ENCODE measurements at places on chromosomes 6 and 20.

DNA sequence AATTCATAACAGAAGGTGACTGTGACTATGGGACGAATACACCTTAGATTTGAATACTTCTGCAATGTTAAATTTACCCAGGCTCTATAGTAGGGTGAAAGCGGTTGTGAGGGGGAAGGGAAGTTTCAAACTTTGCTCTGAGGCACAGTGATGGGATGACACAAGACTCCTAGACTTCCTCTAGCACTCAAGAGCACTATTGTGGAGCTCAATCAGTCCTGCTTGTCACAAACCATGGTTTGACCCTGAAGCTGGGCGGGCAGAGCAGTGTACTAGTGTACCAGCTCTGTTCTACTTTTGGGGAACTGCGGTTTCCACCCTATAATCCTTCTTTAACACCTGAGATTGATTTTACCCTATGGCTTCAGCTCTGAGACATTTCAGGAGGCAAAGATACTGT lies 17.1 kb downstream of the TRIM27 start:
- no peak overlapping the region for H3K27ac ChIP-seq
- H3K27me3 ChIP-seq = no peaks in the 10 kb centered on the region
- no peak for DNase-seq
- H3K36me3 ChIP-seq = peaks cover 81% of the 10 kb centered on the region
- no peaks in the 10 kb centered on the region for H3K4me1 ChIP-seq

GRCh38 chr20:58251979-58252591 lies 23.6 kb upstream of the ANKRD60 start:
- peaks cover 12% of the 10 kb centered on the region for H3K4me1 ChIP-seq
- no peak for DNase-seq
- no peak overlapping the region for H3K27ac ChIP-seq
- no peak overlapping the region for H3K4me3 ChIP-seq
- H3K27me3 ChIP-seq = no peaks in the 10 kb centered on the region
- peaks cover 35% of the 10 kb centered on the region for H3K36me3 ChIP-seq

DNA sequence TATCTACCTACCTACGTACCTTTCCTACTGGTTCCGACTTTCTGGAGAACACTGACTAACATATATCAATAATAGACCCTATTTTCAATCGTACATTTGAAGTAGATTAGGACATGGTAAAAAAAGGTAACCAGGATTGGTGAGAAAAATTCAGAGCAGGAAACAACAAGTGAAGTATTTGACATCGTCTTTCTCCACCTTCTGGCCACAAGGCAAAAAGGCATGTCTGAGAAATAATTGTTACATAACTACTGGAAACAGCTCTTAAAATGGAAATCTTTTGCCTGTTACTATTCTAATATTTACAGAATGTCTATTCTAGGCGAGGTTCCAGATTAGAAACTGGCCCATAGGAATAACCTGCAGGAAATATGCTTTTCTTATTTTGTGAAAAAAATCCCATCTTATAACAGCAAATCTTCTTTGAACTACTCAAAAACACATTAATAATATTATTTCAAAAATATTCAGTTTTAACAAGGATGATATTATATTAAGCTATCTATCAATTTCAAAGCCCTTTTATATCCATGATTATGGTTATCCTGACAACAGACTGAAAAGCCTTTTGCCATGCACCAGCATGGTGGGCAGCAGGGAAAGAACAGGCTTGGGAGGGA lies 80.8 kb downstream of the RCAN2 start:
- no peak overlapping the region for H3K27ac ChIP-seq
- H3K27me3 ChIP-seq = no peaks in the 10 kb centered on the region
- no peaks in the 10 kb centered on the region for H3K4me1 ChIP-seq

DNA sequence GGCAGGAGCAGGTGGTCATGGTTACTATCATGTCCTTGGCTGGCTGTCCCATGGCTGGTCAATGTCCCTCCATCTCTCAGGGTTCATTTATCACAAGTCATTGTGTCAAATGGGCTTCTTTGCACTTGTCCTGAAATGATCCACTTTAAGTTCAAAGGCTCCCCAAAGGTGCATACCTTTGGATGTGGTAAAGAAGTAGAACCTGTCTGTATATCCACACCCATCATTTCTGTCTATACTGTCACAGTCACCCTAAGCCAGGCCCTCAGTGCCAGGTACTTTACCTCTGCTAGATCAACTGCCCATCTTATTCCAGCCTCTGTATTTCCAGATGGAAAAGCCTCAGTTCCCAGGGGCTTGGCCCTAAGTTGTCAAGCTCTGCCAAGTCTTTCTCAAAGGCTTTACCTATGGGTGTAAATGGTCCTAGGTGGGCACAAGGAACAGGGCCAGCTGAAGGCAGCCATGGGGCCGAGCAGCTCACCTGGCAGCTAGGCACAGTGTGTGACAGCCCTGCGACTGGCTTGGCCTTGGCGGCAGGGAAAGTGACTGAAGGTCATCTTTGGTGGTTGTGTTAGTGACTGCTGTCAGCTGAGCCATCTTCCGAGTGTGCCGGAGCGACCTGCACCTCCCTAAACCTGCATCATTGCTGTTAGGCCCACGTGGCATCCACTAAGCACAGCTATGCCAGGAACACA lies 198.4 kb downstream of the SYNDIG1 start:
- no peaks in the 10 kb centered on the region for H3K36me3 ChIP-seq
- no peaks in the 10 kb centered on the region for H3K4me1 ChIP-seq
- no peak overlapping the region for H3K4me3 ChIP-seq
- no peak for DNase-seq
- no peaks in the 10 kb centered on the region for H3K27me3 ChIP-seq
- no peak overlapping the region for H3K27ac ChIP-seq

GRCh38 chr6:166375013-166375412 lies 7.7 kb downstream of the MPC1 start:
- no peak for DNase-seq
- H3K4me3 ChIP-seq = no peak overlapping the region
- H3K36me3 ChIP-seq = no peaks in the 10 kb centered on the region
- H3K27me3 ChIP-seq = peaks cover 2% of the 10 kb centered on the region
- no peaks in the 10 kb centered on the region for H3K4me1 ChIP-seq

- no peak overlapping the region for H3K27ac ChIP-seq
- no peaks in the 10 kb centered on the region for H3K27me3 ChIP-seq
- peak; percentile 17 for DNase-seq
- peaks cover 5% of the 10 kb centered on the region for H3K4me1 ChIP-seq
Measured at GRCh38 chr20:19737025-19737424, 21.0 kb upstream of the RIN2 start.

DNA sequence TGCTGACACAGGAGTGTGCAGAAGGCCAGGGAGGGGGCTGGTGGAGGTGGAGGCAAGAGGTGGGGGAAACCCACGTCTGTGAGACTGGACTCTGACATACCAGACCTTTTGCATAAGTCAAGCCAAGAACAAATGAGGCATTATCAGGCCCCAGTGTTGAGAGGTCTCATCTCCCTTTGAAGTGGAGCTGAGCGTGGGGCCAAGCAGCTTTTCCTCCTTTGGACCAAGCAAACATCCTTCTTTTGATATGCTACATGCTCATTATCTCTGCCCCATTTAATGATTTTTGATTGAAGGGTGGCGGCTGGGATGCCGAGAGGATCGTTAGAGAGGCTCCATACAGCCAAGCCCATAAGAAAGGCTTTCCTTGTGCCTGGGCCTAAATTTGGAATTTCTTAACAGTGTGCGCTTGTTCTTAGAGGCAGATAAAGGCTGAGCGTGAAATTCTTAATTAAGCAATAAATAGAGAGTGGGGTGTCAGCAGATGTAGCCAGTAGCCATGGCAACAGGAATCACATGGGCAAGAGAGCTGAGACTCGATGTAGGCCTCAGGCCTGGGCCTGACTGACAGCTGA lies 244.5 kb downstream of the PKHD1 start:
- no peak for DNase-seq
- H3K4me3 ChIP-seq = no peak overlapping the region
- H3K27ac ChIP-seq = no peak overlapping the region
- H3K27me3 ChIP-seq = no peaks in the 10 kb centered on the region

DNA sequence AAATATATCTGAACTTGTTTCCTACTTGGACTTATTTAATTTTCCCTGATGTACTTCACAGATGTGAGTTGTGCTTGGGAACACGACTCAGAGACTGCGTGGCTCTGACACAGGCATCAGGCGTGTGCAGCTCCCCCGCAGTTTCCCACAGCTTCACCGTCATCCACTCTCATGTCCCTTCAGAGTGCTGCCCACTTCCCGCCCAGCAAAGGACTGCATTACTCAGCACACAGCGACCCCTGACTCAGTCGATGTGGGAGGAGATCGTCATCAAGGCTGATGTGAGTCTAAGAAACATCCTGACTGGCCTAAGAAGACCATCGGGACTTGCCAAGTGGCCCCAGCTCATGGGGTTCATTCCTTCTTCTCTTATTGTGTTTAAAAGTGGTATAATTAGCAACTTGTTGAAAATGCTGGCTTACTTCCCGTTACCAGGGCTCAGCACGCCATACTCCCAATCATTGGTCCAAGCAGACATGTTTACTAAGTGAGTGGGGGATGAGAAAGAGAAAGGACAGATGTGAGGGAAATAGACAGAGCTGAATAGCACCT lies 539.4 kb upstream of the JARID2 start:
- H3K4me3 ChIP-seq = peak overlapping the region; percentile 33
- H3K27me3 ChIP-seq = no peaks in the 10 kb centered on the region
- peak; percentile 90 for DNase-seq

DNA sequence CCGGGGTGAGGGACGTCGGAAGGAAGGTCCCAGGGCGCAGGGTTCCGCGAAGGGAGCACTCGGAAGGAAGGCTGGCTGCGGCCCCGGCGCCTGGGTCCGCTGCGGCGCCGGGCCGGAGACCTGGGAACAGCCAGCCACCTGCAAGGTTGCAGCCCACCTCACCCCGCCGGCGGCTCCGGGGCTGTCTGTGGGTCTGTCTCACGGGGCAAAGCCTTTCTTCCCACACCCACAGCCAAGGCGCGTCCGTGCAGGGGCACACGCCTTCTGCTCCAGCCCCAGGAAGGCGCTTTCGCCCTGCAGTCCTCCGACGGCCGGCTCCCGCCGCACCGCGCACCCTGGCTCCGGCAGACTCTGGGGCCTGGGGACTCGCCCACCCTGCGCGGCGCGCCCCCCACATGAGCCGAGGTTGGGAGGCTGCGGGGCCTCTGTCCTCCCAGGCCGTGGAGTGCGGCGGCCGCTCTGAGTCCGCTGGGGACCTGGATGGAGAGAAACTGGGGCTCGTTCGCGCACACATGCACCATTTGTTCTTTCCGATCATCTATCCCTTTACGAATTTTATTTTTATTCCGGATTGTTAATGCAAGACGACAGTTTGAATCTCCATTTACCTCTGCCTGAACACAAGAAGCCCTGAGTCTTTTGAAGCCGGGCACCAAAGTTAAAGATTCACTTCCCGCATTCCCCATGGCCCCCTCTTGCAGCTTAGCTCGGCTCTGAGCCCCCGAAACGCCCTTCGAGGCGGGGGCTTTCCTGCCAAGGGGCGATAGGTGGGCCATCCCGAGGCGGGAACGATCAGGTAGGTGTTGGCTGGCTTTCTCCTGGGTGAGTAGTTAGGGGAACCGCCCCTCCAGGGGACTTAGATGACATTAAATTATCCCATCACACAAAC lies 4.5 kb upstream of the FOXC1 start:
- DNase-seq = no peak
- H3K36me3 ChIP-seq = no peaks in the 10 kb centered on the region
- H3K27ac ChIP-seq = no peak overlapping the region
- H3K27me3 ChIP-seq = peaks cover 74% of the 10 kb centered on the region
- H3K4me1 ChIP-seq = peaks cover 10% of the 10 kb centered on the region

GRCh38 chr6:108633436-108633835 lies 72.7 kb downstream of the FOXO3 start:
- DNase-seq = no peak
- no peak overlapping the region for H3K4me3 ChIP-seq
- H3K36me3 ChIP-seq = no peaks in the 10 kb centered on the region
- H3K27ac ChIP-seq = no peak overlapping the region
- peaks cover 42% of the 10 kb centered on the region for H3K4me1 ChIP-seq

DNA sequence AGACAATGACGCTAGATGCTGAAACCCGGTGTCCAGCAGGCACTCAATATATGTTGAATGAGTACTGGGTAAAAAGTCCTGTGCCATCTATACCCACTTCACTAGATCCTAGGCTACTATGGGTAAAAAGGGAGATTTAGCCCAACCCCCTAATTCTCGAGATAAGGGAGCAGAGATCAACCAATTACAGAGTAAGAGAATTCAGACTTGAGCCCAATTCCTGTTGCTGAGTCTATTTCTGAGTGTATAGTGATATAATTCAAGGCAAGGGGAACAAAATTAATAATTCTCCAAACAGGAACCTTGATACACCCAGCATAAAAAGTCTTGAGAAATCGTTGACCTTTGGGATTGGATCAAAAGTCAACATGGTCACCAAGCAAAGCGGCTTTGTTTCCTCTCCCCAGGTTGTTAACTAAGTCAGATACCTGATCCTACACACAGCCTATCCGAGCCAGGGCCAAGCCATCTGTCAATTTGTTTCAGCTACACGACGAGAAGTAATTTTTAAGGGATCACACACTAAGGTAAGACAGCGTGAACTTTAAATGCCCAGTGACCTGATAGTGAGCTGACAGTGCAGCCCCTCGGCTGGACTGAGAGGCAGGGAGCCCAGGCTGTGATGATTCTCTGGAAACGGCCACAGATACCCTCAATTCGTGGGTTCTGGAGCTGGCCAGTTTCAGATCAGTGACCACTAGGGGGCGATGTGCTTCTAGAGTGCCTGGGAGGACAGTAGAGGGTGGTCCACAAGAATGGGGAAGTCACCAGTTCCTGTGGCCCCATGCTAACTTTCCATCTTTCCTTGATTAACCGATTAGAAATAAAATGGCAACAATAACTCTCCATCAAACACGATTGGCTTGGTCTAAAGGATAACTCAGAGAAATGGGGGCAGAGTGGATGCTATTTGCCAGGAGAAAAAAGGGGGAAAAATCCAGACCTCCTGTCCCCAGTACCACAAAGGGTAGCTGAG lies 46.2 kb downstream of the SLC22A23 start:
- H3K36me3 ChIP-seq = no peaks in the 10 kb centered on the region
- H3K27me3 ChIP-seq = peaks cover 25% of the 10 kb centered on the region
- peaks cover 5% of the 10 kb centered on the region for H3K4me1 ChIP-seq
- peak; percentile 16 for DNase-seq
- no peak overlapping the region for H3K27ac ChIP-seq

GRCh38 chr20:49388744-49389143 lies 93.7 kb downstream of the KCNB1 start:
- peaks cover 24% of the 10 kb centered on the region for H3K27me3 ChIP-seq
- H3K4me3 ChIP-seq = no peak overlapping the region
- no peaks in the 10 kb centered on the region for H3K36me3 ChIP-seq

DNA sequence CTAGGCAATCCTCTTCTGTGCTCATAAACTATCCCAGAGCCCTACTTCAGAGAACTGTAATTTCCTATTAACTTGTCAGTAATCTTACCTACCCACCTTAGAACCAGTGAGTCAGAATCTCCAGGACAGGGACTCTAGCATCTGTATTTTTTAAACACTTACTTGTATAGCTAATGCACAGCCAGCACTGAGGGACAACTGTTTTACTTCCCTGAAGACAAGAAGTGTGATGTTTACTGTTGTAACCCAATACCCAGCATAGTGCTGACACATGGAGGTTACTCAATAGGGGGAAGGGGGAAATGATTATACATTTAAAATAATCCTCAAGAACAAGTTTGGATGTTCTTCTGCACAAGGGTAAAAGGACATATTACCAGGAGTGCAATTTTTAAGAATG lies 130.8 kb downstream of the BTBD9 start:
- H3K27me3 ChIP-seq = no peaks in the 10 kb centered on the region
- H3K4me3 ChIP-seq = no peak overlapping the region
- no peaks in the 10 kb centered on the region for H3K36me3 ChIP-seq
- no peaks in the 10 kb centered on the region for H3K4me1 ChIP-seq
- H3K27ac ChIP-seq = no peak overlapping the region
- no peak for DNase-seq

Measured in T-helper 2 cell treated with Interferon-gamma antibody and Interleukin-4, amounts not matched to agents 5 μg/mL and 100 μg/mL, for 36 hours (primary cell).